ENCODE measurements at places on chromosomes 12 and 14.

DNA sequence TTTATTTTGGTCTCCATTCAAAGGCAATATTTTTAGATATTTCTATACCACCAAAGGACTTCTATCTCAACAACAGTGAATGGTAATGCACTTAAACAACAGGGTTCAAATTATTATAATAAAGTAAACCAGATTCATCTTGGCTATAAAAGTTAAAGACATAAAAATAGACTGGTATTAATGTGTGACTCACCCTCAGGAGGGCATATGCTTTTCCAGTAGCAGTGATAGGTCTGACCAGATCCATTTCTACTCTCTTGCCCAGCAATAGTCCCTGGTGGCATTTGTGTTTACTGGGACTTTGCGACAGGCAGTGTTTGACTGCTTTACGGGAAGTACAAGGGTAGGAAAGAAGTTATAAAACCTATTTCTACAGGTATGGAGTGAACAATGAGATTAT, 353.2 kb upstream of the ATP2B1 start:
- no peak for DNase-seq

GRCh38 chr12:6724409-6724797, 557 bp downstream of the COPS7A start:
- peak; percentile 6 for DNase-seq

GRCh38 chr12:69903548-69903947, 78.5 kb downstream of the MYRFL start:
- DNase-seq = no peak

GRCh38 chr12:119694111-119694510, 26.2 kb downstream of the PRKAB1 start:
- DNase-seq = no peak

GRCh38 chr14:55556929-55557623, 22.9 kb upstream of the KTN1 start:
- DNase-seq = no peak

GRCh38 chr12:89269174-89269573, 83.1 kb downstream of the DUSP6 start:
- DNase-seq = no peak

DNA sequence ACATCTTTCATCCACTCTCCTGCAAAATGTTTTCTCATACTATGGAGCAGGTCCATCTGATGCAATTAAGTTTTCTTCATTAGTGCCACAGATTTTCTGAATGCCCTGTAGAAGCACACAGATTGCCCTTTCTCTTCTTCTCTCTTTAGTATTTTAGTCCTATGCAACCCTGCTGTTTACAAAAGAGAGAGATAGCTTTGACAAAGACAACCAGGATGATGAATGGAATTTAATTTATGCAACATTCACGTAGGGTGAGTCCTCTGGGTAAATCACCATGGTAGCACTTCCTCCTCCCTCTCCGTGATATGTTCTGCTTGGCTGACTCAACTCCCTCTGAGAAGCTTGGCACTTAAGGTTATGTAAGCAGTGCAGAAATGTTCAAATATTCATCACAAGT, 400.9 kb upstream of the PDE3A start:
- DNase-seq = no peak

DNA sequence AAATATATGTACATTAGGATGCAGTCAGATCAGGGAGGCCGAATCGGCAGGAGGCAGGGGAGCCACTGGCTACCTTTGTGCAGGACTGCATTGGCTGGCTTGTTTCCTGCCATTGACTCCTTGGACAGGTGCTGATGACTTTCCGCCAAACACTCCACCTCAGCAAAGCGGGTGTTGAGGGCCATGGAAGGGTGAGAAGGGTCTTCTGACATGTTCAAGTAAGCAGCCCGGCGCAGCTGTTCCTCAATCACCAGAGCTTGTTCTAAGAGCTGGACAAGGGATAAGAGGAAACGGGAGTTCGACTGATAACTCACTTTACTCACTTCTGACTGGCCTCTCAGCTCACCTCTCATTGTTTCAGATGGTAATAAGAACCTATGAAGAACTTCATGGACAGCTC, 4.9 kb upstream of the NOP2 start:
- DNase-seq = no peak

- DNase-seq = no peak
These were observed 50.8 kb upstream of the PTHLH start for GRCh38 chr12:28023156-28023887.

- no peak for DNase-seq
These were observed 189.8 kb upstream of the SLC16A7 start for GRCh38 chr12:59405992-59406391.

- no peak for DNase-seq
These were observed 32.1 kb downstream of the PPFIBP1 start for GRCh38 chr12:27555925-27556778.

DNA sequence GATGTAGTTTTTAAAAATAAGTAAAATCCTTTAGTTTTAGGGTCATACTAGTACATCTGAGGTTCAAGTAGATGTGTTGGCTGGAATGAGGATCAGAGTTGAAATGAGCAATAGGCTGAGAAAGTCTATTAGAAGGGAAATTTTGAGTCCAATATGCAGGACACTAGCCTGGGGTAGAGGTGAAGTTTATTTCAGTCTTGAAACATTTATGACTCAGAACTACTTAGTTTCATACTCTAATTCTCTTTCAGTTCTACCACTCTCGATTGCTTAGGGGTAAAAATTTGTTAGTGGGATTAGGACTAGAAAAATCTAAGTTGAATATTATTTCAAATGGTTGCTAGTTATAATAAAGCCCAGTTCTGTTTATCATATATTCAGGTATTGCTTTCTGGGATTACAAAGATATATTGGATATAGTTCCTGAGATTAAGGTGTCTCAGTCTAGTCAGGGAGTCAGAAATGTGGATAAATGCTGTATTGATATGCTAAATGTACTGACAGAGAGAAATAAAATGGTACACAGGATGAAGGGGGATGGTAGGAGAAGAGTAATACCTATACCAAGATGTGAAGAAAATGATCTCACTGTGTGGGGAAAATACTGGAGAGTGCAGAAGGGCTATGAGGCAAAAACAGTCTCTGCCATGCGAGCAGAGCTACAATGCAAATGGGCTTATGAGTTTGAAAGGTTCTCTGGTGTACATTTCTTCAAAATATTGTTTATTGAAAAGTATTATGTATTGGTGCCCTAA, 395.8 kb upstream of the FBXO33 start:
- DNase-seq = no peak

- no peak for DNase-seq
These were observed 170.0 kb downstream of the BCL11B start for GRCh38 chr14:99101855-99102461.

- DNase-seq = no peak
These were observed 8.7 kb downstream of the DRAM1 start for GRCh38 chr12:101885912-101886561.

DNA sequence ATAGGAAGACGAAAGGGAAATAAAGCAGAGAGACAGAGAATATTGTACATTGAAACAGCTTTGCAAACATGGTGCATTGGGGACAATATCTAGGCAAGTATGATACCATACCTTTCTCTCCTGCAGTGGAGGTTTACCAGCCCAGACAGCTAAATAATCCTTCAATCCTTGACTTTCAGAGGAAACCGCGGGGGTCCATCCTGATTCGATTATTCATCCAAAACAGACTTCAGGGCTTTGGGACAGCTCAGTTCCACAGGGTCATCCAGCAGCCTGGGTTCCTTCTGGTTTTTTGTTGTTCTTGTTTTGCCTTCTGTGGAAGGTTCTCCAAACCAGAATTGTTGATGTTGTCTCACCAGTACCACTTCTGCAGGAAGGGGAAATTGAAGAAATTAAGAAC, 81.5 kb downstream of the LGR5 start:
- no peak for DNase-seq

DNA sequence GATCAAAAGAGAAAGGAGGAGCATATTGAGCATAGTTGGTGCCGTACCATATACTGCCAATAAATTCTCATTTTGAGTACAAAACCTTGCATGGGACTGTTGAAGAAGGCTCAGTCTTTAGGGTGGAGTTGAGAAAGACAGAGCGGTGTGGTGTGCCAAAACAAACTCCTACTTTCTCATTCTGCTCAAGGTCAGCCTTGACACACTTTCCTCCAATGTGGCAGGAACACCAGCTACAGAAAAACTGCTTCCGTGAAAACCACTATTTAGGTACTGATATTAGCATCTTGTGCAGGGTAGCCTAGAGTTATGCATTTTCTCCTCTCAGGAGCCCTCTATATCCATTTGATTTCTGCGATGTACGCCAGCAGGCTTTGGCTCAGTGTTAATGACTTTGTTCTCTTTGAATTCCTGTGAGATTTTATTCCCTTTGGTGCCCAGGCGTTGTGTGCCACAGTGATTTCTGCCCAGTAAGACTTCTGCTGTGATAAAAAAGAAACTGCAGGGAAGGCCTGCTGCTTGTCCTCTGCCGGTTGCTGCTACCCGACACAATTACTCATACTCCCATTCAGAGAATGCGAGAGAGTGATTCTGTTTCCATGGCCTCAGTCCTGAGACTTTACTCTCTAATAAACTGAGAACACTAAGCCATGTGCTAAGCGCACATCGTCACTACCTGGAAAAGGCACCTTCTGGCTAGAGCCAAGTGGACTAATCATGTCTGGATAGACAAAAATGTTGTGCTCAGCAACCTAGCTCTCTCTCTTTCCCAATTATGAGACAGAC, 88.3 kb upstream of the MDM1 start:
- no peak for DNase-seq

DNA sequence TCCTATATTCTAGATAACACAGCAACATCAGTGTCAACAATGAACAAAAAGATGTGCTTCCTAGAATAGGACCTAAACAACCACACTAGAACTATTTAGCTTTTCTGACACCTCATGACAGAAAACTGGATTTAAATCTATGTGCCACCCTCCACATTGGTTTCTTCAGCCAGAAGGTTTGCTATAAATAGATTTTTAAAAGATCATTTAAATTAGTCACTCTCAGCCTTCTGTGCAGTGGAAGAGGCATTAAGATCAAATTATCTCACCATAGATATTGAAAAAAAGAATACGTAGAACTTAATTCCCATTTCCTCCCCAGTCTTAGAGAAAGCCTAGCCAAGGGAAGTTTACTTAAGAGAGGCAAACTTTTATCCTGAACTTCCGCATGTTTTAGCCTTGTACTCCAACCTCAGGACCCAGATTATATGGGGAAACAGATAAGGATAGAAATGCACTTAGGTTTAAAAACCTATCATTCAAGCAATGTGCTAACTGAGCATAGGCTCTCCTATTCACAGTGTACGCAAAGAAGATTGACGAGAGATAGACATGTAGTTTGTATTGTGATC, 59.6 kb downstream of the NELL2 start:
- no peak for DNase-seq

GRCh38 chr12:103930787-103931735, 851 bp downstream of the HSP90B1 start:
- DNase-seq = no peak

GRCh38 chr12:19054035-19054434, 75.5 kb upstream of the PLEKHA5 start:
- no peak for DNase-seq

GRCh38 chr14:67077921-67078320, 111.3 kb upstream of the GARIN2 start:
- no peak for DNase-seq

DNA sequence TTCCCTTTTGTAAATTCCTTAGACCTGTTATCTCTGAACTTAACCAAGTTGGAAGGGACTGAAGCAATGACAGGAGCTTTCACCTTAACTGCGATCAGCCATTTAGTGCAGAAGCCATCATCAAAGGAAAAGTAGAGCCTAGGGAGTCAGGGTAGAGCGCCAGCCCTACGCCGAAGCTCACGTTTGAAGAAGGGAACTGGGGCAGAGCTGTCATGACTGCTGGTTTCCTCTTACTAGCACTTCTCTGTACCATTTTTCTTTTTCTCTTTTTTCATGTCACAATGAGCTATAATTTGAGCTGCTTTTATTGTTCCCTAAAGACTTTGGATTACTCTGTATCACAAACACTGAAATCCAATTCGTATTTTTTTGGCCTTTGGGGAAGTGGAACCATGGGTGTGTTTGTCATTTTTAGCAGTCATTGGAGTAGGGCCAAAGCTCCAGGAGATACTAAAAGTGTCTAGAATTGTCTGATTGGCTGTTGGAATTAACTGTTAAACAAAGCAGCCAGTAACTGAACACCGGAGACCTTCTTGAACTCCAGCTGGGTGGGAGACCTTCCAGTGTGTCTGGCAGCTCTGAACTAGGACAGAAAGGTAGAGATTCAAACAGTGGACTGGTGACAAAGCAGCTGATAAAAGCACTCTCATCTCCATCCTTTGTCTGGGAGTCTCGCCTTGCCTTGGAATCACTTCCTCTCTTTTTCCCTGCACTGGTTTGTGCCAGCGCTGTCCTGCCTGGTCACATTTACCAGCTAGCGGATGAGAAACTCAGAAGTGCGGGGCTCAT, 9.1 kb downstream of the MTRFR start:
- no peak for DNase-seq

DNA sequence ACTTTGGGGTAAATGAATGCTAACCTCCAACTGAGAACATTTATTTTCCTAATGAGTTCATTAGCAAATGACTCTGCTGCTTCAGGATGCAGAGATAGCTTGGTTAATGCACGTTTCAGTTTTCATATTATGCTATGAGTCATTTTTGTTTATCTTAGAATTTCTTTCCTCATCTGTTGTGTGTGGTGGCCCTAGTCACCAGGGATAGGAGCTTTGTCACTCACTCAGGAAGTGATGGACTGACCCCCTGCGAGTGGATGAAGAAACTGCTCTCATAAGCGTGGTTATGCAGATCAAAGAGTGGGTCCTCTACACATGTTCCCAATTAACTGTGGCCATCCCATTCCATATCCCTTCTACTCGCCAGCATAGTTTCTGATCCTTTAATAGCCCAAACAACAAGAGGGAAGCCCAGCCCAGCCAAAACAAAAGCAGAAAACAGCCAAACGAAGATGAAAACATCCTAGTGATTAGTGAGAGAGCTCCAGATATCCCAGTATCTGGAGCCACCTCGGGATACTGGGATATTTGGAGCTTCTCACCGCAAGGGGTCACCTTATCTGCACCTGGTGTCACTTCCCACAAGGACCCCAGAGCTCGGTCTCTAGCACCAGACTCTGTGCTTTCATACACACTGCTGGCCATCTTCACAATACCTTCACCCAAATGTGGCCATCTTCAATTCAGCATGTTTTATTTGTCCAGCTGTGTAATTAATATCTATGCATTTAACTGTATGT, 8.6 kb downstream of the TC2N start:
- no peak for DNase-seq

DNA sequence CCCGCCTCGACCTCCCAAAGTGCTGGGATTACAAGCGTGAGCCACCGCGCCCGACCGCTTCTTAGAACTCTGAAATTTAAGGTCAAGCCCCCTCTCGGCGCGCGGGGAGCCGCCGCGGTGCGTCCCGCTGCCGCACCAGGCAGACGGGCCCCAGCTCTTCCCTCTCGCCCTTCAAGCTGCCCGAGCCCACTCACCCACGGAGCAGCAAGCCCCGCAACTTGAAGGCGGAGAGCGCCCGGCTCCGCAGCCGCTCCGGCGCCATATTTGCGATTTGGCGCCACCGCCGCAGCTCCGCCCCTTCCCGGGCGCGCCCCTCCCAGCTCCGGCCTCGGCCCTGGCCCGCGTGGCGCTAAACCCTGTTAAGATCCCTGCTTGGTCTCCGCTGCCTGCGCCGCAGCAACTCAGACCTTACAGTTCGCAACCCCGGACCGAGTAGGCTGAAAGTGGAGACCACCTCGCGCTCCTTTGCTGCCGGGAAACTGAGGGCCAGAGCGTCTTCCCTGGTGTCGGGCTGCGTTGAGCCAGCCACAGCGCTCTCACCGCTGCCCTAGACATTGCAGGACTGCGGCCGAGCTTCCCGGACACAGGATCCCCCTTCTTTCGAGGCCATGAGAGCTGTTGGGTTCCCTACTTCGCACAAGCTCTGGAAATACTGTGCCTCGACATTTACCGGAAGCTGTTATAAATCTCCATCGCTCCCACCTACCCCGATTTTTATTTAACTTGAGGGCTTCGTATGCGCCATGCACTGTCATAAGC, at the start of gene POLE2:
POLE2 (minus strand) TSS at position 273 of the 759 bp plus-strand sequence; CDS start at position 262, 11 bp downstream.
- peak; percentile 58 for DNase-seq

Data from T-helper 9 cell (primary cell).